ENCODE measurements at places on chromosomes 5 and 9. TPM values are rescaled to one million over a fixed set of nuclear protein-coding genes. Genes with fewer than 3 reads are reported as not detected.

The NXNL2 gene
- 0.27 TPM for total RNA-seq

The SPAAR gene
- not detected for total RNA-seq

The PCDHGB5 gene
- total RNA-seq, result 1.4 TPM

The SPINK4 gene
- not detected for total RNA-seq

The FSTL4 gene
- total RNA-seq, result 0.36 TPM

The REEP5 gene
- total RNA-seq, result 47.3 TPM

The INSL4 gene
- not detected for total RNA-seq

The MYMK gene
- 441 TPM for total RNA-seq

The OR1J1 gene
- total RNA-seq, result not detected

The TAF1L gene
- 0.05 TPM for total RNA-seq

The OSTF1 gene
- total RNA-seq, result 18.7 TPM

The STOM gene
- total RNA-seq, result 30.3 TPM

The PROB1 gene
- 59.5 TPM for total RNA-seq

The PCDHB2 gene
- total RNA-seq, result 20.3 TPM

The DRD1 gene
- not detected for total RNA-seq

The HTR4 gene
- total RNA-seq, result not detected

The SLC6A18 gene
- total RNA-seq, result not detected

The APC gene
- total RNA-seq, result 86.6 TPM

The PCDHA5 gene
- total RNA-seq, result 0.05 TPM
